ENCODE measurements at places on chromosomes 13 and 19. TPM values are rescaled to one million over a fixed set of nuclear protein-coding genes. Genes with fewer than 3 reads are reported as not detected.
A peak's percentile ranks its signal among the peaks of the same experiment; 100 is the strongest.

DNA sequence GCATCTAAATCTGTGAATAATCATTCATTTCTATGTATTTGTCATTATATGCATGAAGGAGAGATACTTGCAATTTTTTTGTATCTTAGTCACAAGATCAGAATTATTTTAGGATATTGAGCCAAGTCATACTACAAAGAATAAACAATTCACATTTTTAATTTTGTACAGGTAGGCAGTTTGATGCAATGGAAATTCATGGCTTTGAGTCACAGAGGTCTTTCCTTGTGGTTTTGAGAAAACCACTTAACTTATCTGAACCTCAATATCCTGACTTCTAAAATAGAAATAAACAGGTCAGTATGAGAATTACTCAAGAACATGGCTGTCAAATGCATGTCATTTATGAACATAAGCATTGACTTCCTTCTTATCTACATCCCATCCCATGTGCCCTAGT is 221.4 kb upstream of the SLC10A2 start:
- no peak overlapping the region for H3K27ac ChIP-seq
- no peaks in the 10 kb centered on the region for H3K36me3 ChIP-seq
- H3K4me3 ChIP-seq: no peak overlapping the region
- no peak for DNase-seq
- no peaks in the 10 kb centered on the region for H3K27me3 ChIP-seq

- H3K4me1 ChIP-seq: peaks cover 28% of the 10 kb centered on the region
- peak; percentile 82 for DNase-seq
- H3K4me3 ChIP-seq: peak overlapping the region; percentile 98
- peaks cover 25% of the 10 kb centered on the region for H3K36me3 ChIP-seq
- no peaks in the 10 kb centered on the region for H3K27me3 ChIP-seq
Observed at GRCh38 chr19:4911786-4912672, 2.7 kb downstream of the UHRF1 start.

The IGLON5 gene
- not detected for total RNA-seq

The SH2D3A gene
- 3.3 TPM for total RNA-seq

The GPR183 gene
- 0.11 TPM for total RNA-seq
